ENCODE measurements at places on chromosomes 2 and 18. TPM values are rescaled to one million over a fixed set of nuclear protein-coding genes. Genes with fewer than 3 reads are reported as not detected.
A peak's percentile ranks its signal among the peaks of the same experiment; 100 is the strongest.

DNA sequence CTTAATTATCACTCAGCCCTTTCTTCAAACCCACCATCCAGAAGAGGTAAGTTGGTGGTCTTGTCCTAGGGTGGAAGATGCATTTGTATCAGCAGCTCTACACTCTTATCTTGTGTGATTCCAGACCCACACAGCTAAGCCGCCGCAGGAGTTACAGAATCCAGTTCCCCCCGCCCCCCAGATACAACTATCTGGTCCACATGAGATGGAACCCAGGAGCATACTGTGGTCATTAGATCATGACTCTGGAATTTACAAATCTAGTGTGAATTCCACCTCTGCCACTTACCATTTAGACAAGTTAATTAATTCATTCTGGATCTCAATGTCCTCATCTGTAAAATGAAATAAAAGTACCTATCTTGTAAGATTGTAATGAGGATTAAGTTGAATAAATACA lies 486.4 kb downstream of the BCL11A start:
- no peak for DNase-seq
- no peaks in the 10 kb centered on the region for H3K36me3 ChIP-seq
- H3K27ac ChIP-seq: no peak overlapping the region

DNA sequence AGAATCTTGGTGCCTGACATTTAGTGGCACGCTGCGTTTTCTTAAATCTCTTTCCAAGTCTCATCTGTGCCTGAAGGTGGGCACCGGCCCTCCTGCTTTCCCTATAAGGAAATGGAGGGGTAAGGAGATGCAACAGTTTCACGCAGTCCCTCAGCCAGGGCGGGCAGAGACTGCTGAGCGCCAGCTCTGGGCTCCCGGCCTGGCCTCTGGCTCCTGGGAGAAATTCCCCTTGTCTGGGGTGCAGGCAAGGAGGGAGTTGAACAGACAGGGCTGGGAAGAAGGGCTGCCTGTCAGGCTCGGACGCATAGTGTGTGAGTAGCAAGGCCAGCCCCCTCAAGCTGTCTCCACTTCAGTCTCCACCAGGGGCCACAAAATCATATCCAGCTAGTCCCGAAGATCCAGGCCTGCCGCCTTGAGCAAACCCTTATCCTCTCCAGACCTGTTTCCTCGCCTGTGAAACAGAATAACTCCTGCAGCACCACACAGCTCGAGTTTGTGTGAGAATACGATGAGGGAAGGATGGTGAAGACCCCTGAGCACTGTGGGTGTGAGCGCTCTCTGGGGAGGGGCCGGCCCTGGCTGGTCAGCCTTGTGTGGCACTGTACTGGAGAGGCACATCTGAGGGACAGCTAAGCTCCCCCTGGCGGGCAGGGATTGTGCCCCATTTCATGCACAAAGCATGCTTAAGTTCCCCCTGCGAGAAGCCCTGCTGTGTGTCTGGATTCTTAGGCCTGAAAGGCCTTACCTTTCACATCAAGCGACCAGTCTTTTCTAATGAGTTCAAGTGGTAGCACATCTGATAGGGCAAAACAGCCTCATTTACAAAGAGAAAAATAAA lies 33.8 kb downstream of the SDC1 start:
- H3K36me3 ChIP-seq: no peaks in the 10 kb centered on the region
- H3K4me3 ChIP-seq: no peak overlapping the region
- no peak overlapping the region for H3K27ac ChIP-seq
- no peaks in the 10 kb centered on the region for H3K27me3 ChIP-seq
- DNase-seq: peak; percentile 69

DNA sequence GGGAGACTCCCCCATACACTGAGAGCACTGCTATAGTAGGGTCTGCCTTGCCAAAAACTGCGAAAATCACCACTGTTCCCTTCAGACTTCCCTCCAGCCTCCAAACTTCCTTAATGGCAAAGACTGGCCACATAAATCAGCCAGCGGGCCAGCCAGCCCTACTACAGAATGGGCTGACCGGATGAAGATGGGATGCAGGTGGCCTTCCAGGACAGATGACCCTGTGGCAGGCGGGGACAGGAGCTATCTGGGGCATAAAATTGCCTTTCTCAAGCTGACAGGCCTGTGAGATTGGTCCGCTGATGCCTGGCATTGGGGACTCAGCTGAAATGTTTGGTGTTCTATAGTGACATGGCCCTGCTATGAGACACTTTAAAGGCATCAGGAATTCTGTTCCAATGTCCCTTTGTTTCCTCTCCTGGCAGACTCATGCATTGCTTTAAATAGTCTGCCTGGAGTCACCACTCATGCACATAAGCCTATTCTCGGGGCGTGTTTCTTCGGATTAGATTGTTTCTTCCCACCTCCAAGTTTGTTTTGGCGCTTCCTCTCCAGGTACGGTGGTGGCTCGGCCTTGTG lies 135.9 kb downstream of the ALPK2 start:
- no peak for DNase-seq
- no peak overlapping the region for H3K27ac ChIP-seq
- H3K36me3 ChIP-seq: no peaks in the 10 kb centered on the region
- no peaks in the 10 kb centered on the region for H3K27me3 ChIP-seq

DNA sequence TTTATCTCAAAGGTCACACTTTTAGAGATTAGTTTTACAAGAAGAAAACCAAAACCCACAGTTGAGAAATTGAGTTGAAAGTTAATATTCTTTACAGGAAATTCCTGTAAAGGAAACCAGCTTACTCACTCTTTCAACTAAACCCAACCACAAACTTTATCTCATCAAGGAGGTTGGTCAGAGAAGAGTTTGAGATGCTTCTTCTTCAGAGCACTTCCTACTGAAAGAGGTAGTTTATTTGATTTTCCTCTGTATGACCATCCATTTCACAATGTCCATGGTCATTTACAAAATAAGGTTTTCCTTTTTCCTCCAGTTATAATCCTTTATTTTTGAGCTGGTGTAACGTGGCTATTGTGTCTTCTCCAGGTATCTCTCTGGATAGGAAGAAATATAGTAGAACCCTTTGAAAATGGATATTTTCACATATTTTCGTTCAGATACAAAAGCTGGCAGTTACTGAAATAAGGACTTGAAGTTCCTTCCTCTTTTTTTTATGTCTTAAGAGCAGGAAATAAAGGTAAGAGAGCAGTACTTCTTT lies 4.5 kb upstream of the IL18RAP start:
- no peak for DNase-seq
- peaks cover 2% of the 10 kb centered on the region for H3K27me3 ChIP-seq
- no peak overlapping the region for H3K4me3 ChIP-seq
- H3K4me1 ChIP-seq: no peaks in the 10 kb centered on the region
- H3K36me3 ChIP-seq: no peaks in the 10 kb centered on the region

SERPINB3 gene
- not detected for total RNA-seq

GRCh38 chr2:183809404-183809803 lies 685.2 kb downstream of the NUP35 start:
- DNase-seq: no peak
- H3K27me3 ChIP-seq: no peaks in the 10 kb centered on the region
- no peaks in the 10 kb centered on the region for H3K36me3 ChIP-seq
- no peak overlapping the region for H3K4me3 ChIP-seq
- H3K4me1 ChIP-seq: no peaks in the 10 kb centered on the region

GRCh38 chr18:75130591-75131328 lies 78.2 kb downstream of the PTGR3 start:
- H3K27ac ChIP-seq: no peak overlapping the region
- no peaks in the 10 kb centered on the region for H3K27me3 ChIP-seq
- peaks cover 18% of the 10 kb centered on the region for H3K4me1 ChIP-seq
- DNase-seq: no peak

DNA sequence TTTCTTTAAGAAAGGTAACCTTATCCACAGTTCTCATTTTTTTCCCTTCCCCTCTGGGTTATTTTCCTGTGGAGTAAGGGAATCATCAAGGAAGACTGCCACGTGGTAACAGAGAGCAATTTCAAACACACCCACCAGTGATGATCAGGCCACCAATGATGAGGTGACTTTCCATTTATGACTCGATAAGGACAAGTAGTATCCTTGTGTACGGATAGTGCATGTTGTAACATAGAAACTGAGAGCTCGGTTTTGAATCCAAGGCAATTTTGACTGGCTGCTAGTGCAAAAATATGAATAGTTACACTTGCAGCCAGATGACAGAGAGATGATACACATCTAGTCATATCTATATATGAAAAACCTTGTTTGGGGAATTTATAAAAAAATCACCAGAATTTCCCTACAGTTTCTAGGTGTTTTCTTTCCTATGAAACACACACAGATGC lies 143.6 kb upstream of the TCF4 start:
- no peaks in the 10 kb centered on the region for H3K27me3 ChIP-seq
- H3K27ac ChIP-seq: no peak overlapping the region
- H3K4me3 ChIP-seq: no peak overlapping the region
- no peaks in the 10 kb centered on the region for H3K36me3 ChIP-seq

CNNM3 gene
- total RNA-seq: 69.1 TPM

DNA sequence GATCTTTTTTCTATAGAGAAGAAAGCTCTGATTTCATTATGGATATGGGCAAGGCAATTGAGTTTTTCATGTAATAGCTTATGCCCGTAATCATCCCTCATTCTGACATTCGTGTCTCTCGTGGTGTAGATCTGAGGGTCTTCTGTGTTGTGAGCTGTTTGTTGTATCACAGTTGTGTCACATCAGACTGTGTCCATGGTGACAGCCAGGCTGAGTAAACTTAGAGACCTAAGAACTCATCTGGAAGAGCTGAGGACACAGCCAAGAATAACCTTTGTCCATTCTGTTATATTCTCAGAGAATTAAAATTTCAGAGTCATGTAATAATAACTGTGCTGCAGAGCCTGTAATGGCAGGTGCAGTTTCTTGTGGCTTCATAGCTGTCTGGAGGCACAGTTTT lies 116.5 kb downstream of the ATP9B start:
- no peak for DNase-seq
- no peak overlapping the region for H3K4me3 ChIP-seq
- H3K36me3 ChIP-seq: no peaks in the 10 kb centered on the region
- no peak overlapping the region for H3K27ac ChIP-seq
- no peaks in the 10 kb centered on the region for H3K4me1 ChIP-seq

GRCh38 chr2:11330457-11331142 lies 13.8 kb downstream of the ROCK2 start:
- H3K4me1 ChIP-seq: no peaks in the 10 kb centered on the region
- no peaks in the 10 kb centered on the region for H3K36me3 ChIP-seq
- no peaks in the 10 kb centered on the region for H3K27me3 ChIP-seq
- no peak overlapping the region for H3K4me3 ChIP-seq

- H3K36me3 ChIP-seq: no peaks in the 10 kb centered on the region
- DNase-seq: no peak
- H3K27me3 ChIP-seq: no peaks in the 10 kb centered on the region
- no peak overlapping the region for H3K27ac ChIP-seq
- H3K4me1 ChIP-seq: no peaks in the 10 kb centered on the region
These were observed 108.0 kb upstream of the LDAH start for GRCh38 chr2:20930928-20931327.

GRCh38 chr2:160214461-160215445 lies 14.7 kb upstream of the ITGB6 start:
- no peak overlapping the region for H3K4me3 ChIP-seq
- no peak overlapping the region for H3K27ac ChIP-seq
- H3K36me3 ChIP-seq: no peaks in the 10 kb centered on the region
- DNase-seq: no peak
- no peaks in the 10 kb centered on the region for H3K27me3 ChIP-seq
- no peaks in the 10 kb centered on the region for H3K4me1 ChIP-seq

GRCh38 chr2:46771309-46771708 lies 144.3 kb downstream of the MCFD2 start:
- no peak for DNase-seq
- no peaks in the 10 kb centered on the region for H3K36me3 ChIP-seq
- H3K4me1 ChIP-seq: peaks cover 4% of the 10 kb centered on the region
- no peak overlapping the region for H3K4me3 ChIP-seq
- no peak overlapping the region for H3K27ac ChIP-seq
- H3K27me3 ChIP-seq: no peaks in the 10 kb centered on the region

DDX18 gene
- 103 TPM for total RNA-seq

KYNU gene
- total RNA-seq: 4.3 TPM

DNA sequence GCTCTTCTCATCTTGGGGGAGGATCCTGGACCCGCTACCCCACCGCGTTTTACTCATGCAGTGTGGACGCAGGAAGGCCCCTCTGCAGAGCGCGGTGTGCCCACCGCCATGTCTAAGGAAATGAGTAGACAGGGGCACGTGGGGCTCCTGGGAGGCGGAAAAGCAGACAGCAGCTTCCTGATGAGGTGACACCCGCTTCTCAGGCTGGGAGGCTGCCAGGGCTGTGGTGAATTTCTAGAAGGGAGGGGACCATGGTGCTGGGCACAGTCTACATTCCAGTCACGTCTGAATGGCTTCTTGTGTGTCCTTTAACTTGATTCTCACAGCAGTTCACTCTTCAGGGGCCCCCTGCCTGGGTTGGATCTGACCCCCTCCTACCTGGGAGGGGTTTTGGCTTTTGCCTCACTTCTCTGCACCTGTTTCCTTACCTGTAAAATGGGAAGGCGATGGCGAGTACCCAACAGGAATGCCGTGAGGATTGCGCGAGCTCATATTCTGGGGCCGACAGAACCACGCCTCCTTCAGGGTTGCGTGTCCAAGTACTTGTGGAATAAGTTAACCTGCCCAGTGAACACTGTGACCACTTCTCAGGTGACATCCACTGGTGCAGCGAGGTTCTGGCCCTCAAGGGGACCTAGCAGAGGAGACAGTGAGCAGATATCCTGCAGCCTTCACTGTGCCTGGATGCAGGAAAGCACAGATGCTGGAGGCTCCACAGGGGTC lies 32.3 kb upstream of the MBP start:
- no peak for DNase-seq
- H3K36me3 ChIP-seq: no peaks in the 10 kb centered on the region
- no peaks in the 10 kb centered on the region for H3K27me3 ChIP-seq
- H3K4me1 ChIP-seq: no peaks in the 10 kb centered on the region
- no peak overlapping the region for H3K4me3 ChIP-seq

- H3K4me3 ChIP-seq: no peak within 1 kb of the TSS
- no peak within 1 kb of the TSS for H3K27ac ChIP-seq
- no peaks in the 10 kb centered on the region for H3K27me3 ChIP-seq
- DNase-seq: no peak
These were observed at the start of the genes ABCG5 and ABCG8 for GRCh38 chr2:43838560-43839267. ABCG5 (minus strand) TSS chr2:43838839; CDS start chr2:43838679, 160 bp downstream. ABCG8 (plus strand) TSS chr2:43838971; CDS start chr2:43839054, 83 bp downstream.

DNA sequence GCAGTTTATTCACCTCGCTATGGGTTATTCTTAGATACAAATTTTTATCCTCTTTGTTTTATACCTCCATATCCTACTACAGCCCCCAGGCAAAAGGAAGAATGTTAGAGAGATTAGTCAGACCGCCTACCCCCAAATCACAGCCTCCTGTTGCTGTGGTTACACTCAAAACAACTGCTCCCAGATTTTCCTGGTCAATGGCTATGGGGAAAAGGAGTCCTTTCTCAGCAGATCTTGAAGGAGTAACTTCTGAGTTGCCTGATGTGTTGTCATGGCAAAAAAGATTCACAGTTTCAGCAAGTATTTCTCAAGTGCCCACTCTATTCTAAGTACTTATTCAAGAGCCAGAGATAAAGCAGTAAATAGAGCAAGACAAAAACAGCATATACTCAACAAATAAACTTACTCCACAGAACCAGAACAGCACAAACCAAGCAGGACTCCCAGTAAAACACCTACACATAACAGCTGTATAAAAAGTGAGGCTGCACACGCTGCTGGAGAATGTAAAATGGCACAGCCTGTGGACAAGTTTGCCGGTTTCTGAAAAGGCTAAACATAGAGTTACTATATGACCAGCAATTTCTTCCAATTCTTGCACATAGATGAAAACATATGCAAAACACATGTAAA lies 104.8 kb downstream of the NOL10 start:
- peak; percentile 80 for DNase-seq
- H3K36me3 ChIP-seq: peaks cover 1% of the 10 kb centered on the region
- peak overlapping the region; percentile 91 for H3K27ac ChIP-seq
- peaks cover 22% of the 10 kb centered on the region for H3K4me1 ChIP-seq
- H3K27me3 ChIP-seq: no peaks in the 10 kb centered on the region
